ENCODE measurements at places on chromosomes 2 and 18.

DNA sequence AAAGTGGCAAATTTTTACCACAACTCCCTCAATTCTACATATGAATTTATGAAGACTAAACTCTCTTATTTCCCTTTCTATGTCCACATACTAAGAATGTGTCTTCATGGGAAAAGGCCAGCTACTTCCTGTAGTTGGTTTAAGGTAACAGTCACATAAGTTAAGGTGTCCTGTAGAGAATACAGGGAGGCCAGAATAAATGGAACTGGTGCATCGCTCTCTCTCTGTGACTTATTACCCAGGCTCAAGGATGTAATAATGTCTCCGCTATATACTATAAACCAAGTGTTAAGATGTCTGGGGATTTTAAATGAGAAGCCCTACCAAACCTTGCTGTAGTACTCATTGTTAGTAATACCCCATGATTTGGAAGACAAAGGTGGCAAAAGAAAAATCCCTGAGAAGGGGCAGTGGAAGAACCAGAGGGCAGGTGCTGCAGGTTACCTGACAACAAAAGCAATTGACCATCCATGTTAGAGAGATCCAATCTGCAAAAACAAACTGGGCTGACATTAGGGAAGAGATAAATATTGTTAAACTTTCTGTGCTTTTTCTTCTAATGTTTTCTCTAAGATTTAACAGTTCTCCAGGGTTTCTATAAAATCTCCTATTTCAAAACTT is 372.8 kb downstream of the TMX3 start:
- DNase-seq: no peak

- peak; percentile 46 for DNase-seq
Observed at GRCh38 chr2:29238497-29238896, 123.3 kb downstream of the CLIP4 start.

- DNase-seq: peak; percentile 63
Observed at GRCh38 chr2:241188361-241189092, at the start of gene ANO7. Gene ANO7 (plus strand): TSS chr2:241188677. CDS start chr2:241190064, 1,387 bp downstream.

DNA sequence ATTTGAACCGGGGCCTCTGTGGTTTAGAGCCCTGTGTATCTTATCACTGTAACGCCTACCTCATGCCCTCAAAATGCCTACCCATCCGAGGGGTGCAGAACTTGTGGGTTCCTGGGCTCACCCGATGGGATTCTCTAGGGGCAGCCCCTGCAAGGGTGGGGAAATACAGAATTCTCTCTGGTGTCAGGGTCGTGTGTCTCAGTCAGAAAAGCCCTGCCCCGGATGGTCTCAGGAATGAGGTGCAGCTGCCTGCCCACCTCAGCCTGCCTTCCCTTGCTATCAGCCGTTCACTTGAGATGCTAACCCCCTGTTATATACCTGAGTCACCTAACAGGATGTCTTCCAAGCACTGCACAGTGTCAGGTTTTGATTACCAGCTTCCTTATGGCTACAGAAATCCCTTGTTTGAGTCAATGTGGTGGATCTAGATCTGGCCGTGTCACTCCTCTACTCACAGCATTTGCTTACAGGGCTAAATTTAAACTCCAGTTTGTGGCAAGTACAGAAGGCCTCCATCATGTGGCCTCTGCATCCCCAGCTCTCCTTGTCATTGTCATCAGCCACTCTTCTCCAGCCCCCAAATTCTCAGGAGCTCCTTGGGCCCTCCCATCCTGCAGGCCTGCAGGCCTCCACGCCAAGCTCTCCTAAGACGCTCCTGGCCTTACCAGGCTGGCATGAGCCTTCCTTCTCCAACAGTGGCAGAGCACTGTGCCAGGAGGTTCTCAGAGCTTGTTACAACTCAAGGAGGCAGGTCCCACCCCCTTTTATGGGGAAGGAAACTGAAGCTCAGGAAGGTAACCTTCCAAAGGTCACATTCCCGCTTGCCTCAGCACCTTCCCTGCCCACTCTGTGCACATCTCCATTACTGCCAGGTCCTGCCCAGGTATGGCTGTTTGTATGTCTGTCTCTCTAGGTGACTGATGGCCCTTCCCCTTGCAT is 14.3 kb upstream of the MAP3K2 start:
- no peak for DNase-seq

GRCh38 chr2:42999391-42999841 is 207.0 kb upstream of the HAAO start:
- DNase-seq: no peak

DNA sequence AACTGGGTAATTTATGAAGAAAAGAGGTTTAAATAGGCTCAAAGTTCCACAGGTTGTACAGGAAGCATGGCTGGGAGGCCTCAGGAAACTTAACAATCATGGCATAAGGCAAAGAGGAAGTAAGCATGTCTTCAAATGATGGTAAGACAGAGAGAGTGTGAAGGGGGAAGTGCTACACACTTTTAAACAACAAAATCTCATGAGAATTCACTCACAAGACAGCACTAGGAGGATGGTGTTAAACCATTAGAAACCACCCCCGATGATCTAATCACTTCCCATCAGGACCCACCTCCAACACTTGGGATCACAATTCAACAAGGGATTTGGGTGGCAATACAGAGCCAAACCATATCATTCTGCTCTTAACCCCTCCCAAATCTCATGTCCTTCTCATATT is 34.9 kb downstream of the CFAP210 start:
- peak; percentile 2 for DNase-seq

GRCh38 chr2:63764630-63765029 is 77.1 kb upstream of the UGP2 start:
- no peak for DNase-seq

GRCh38 chr18:59502274-59503175 is 143.5 kb upstream of the LMAN1 start:
- DNase-seq: no peak

- no peak for DNase-seq
Observed at GRCh38 chr2:183232161-183232865, 108.1 kb downstream of the NUP35 start.

GRCh38 chr18:8151181-8151580 is 458.1 kb upstream of the RAB12 start:
- DNase-seq: no peak

- no peak for DNase-seq
Observed at GRCh38 chr2:231088754-231089153, 32.1 kb downstream of the PSMD1 start.

DNA sequence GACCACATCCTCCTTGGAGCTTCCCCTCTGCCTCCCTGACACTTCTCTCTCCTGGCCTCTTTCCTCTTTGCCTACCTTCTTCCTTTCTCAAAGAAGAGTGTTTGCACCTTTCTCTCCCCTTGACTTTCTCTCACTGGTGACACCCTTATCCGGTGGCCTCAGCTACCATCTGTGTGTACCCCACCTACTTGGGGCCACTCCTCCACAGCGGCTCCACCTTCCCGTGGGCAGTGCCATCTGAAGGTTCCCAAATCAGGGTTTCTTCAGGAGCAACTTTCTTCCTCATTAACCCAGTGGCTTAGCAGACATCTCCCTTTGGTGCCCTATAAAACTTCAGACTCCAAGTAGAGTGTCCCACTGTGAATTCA is 5.3 kb upstream of the NCL start:
- no peak for DNase-seq

- DNase-seq: no peak
Observed at GRCh38 chr2:56615760-56616159, 432.0 kb downstream of the CCDC85A start.

GRCh38 chr18:36403896-36404820 is 106.6 kb downstream of the FHOD3 start:
- no peak for DNase-seq

DNA sequence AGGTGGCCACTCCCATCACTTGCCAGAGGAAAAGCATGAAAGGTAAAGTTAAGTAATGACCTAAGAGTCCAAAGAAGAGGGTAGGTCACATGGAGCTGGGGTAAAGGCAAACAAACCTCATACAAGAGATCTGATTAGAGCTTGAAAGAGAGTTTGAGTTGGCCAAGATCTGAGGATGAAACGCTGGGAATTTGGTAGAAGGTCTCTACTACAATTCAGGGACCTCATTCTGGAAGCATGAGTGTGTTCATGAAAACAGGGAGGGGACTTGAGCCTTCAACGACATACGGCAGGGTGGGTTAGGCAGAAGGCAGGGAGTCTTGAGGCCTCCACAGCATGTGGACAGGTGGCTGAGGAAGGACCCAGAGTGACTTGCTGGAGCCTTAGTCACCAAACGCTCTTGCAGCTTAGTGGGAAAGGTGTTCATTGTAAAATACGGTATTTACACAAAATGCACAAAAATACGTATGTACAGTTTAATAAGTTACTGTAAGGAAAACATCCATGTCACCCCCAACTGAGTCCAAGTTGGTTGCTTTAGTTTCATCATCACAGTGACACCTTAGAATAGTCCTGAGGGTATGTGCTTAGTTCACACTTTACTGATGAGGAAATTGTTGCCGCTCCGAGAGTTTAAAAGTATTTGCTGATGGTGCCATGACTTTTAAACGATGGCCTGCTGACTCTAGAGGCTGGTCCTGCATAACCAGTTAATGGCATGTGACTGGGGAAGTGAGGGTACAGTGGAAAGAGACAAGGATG is 5.0 kb upstream of the FARP2 start:
- DNase-seq: no peak

GRCh38 chr2:218323526-218324472 is 31.5 kb upstream of the TMBIM1 start:
- no peak for DNase-seq

DNA sequence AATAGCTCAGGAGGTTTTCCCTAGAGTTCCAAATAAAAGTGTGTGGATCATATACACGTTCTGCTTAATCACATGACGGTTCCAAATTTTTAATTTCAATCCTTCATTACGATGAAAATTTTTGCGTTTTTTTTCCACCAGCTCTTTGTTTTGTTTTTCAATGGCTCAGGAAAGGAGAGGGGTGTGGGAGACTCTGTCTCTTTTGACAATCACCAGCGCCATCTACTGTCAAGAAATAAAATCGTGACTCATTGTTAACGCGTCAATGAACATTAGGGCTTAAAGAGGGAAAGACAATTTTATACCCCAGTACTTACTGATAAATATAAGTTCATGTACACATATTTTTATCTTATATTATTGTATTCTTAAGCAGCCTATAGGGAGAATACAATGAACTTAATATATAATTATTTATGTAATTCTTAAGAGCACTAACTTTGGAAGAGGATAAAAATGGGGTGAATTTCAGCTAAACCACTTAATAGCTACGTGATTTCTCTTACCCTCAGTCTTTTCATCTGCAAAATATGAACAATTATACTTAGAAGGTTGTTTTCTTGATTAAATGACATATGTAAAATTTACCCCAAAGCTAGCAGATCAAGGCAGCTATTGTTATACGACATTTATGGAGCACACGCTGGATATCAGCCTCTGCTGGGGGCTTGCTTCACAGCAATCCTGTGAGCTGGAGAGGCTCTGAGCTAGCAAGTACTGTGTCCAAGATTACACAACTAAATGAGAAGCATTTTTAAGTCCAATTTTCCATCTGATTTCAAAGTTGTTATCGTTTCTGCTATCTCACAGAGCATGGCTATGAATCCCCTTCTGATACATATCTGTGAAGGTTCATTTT is 47.4 kb upstream of the RMDN2 start:
- DNase-seq: peak; percentile 47

GRCh38 chr2:86371527-86371926 is 34.1 kb upstream of the REEP1 start:
- no peak for DNase-seq

- no peak for DNase-seq
Observed at GRCh38 chr2:234821946-234822475, 129.8 kb upstream of the SH3BP4 start.

- no peak for DNase-seq
Observed at GRCh38 chr2:224101820-224102630, 62.9 kb upstream of the SERPINE2 start.

GRCh38 chr2:160387558-160388262 is 105.9 kb downstream of the RBMS1 start:
- no peak for DNase-seq

DNA sequence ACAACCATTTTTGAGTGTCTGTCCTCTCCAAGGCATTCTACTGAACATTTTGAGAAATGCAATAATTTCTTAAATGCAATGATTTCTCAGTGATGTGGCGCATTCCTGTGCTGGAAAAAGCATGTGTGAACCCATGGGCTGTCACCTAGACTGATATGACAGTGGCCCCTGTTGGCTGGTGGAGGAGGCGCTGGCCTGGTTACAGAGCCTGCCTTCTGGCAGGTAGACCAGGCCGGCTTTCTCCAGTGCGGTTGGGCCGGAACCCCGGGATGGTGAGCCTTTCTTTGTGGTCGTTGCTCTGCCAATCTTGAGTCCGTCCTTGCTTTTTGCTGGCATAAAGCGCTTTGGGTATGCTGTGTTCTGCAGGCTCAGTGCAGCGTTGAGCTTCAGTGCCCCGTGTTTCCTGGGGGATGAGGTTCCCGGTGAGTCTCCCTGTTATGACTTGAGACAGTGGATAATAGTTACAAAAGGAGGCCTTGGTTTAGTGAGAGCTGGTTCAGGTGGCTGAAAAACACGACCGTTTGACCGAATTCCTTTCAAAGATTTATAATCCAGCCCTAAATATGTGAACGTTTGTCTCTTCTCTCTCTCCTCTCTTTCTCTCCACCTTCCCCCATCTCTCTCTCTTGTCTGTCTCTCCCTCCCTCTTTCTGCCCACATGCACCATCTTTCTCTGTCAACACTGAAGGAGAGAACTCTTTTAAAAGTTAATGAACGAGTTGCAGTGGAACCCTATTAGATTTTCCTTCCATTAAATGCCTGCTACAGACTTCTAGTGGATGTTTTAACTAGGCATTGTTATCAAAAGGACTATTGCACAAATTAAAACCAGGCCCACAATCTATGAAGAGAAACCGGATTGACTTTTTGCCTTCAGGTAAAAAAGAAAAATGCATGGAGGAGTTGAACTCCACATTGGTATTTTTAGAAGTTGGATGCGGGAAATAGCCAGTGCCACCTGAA is 34.0 kb downstream of the TSHZ1 start:
- DNase-seq: no peak

DNA sequence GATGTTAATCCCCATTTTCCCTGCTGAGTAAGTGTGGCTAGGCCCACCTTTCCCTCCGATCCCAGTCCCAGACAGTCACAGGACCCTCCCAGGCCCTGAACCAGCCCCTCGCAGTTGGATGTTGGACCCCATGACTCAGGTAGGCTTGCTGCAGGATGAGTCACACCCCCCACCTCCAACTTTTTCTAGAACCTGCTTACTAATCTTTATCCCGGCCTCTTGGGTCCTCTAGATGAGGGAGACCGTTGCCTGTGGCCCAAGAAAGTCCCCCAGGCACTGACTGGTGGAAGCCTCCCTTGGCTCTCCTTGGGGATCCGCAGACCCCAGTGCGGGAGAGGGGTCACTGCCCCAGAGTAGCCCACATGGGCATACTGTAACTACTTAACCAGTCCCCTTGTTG is 98.5 kb downstream of the SMAD7 start:
- no peak for DNase-seq

Measured in germinal center (tissue), 1 donor.